ENCODE measurements at places on chromosomes 6 and 20.

- no peak for DNase-seq
Observed at GRCh38 chr6:128406453-128406852, 113.9 kb downstream of the PTPRK start.

DNA sequence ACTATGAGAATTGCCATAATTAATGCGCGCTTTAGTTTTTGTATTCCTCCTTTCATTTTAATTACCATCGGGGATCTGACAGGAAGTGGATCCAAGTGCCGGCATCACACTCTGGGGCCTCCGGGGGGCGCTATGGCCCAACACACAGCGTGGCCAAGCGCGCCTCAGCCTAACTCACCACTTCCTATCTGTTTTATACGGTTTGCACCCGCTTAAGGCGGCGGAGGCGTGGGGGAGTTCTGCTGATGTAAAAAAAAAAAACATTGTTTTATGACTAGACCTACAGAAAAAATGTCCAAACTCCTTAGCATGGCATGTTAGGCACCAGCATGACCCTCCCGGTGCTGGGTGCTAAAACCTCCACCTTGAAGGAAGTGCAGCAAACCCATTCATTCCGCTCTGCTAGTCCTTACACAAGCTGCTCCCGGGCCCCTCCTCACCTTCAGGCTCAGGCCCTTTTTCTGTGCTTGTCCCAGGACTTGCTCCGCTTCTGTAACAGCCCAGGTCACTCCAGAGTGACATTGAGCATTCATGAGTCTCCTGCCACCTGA is 4.5 kb upstream of the EBF4 start:
- DNase-seq: no peak

- DNase-seq: peak; percentile 72
Observed at GRCh38 chr20:47357296-47358038, 968 bp upstream of the ZMYND8 start.

- no peak for DNase-seq
Observed at GRCh38 chr6:74936886-74937285, 269.0 kb downstream of the COL12A1 start.

- no peak for DNase-seq
Observed at GRCh38 chr6:24922170-24922569, 13.6 kb downstream of the RIPOR2 start.

DNA sequence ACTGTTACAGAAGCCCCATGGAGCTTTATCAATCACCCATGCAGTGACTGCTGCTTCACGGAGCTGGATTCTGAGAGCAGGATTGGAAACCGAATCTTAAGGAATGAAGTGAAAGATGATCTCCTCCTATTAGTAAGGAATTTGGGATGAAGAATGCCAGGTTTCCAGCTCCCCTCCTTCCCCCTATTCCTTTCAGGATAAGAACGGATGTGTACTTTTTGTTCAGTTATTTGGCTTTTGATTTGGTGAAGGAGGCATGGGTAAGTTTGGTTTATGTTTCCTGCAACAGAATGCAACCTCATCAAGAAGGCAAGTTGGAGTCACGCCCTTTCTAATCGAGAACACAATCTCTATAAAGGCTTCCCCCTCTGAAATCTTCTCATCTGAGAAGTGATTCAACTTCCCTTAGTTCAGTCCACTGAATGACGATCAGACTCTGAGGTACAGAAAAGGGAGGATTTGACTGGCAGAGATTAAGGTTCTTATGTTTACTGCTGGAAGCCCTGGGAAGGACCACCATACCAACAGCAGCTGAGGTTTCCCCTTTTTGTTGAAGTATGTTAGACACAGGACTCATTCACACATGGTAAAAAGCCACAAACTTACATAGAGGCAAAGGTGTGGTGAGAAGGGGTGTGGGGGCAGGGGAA is 5.5 kb downstream of the ELMO2 start:
- no peak for DNase-seq

DNA sequence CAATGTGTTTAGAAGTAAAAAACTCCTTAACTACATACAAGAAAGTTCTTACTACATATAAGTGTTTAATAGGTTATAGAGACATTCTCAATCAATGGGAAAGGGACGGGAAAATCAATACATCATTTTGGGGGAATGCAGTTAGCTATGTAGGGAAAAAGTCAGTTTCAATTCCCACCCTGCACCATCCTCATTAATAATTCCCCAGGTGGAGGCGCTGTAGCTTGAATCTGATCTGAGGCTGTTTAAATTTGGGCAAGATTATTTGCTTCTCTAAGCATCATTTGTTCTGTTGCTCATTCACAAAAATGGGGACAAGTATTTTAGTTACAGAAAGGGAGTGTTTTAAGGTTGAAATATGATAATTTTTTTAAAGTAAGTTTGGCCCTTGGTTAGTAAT is 19.1 kb downstream of the OLIG3 start:
- DNase-seq: no peak

GRCh38 chr20:37349517-37350491 is 3.9 kb downstream of the SRC start:
- DNase-seq: no peak
